ENCODE measurements at places on chromosomes 7 and 10. TPM values are rescaled to one million over a fixed set of nuclear protein-coding genes. Genes with fewer than 3 reads are reported as not detected.

Gene OR2A1
- total RNA-seq, result 0.20 TPM

Gene ASIC3
- total RNA-seq, result 0.10 TPM

Gene ADAP1
- total RNA-seq, result 1.6 TPM

Gene TRIM73
- under 0.01 TPM for total RNA-seq

Gene UTF1
- not detected for total RNA-seq

Gene AGR2
- total RNA-seq, result not detected

Gene VPS37D
- total RNA-seq, result 2.1 TPM

Gene OPN1SW
- total RNA-seq, result not detected

Gene UPK3BL2
- not detected for total RNA-seq

Gene LDB3
- total RNA-seq, result not detected

Gene ZNF425
- total RNA-seq, result 1.3 TPM

Gene TMEM196
- not detected for total RNA-seq

Gene CYTH3
- total RNA-seq, result 20.6 TPM

Gene SPDYE1
- not detected for total RNA-seq

Gene SPDYE16
- not detected for total RNA-seq

Gene AKR1D1
- total RNA-seq, result not detected

Gene ERLIN1
- 42.5 TPM for total RNA-seq

Gene SUPV3L1
- 15.3 TPM for total RNA-seq

Gene GNAT3
- total RNA-seq, result not detected

Gene CPED1
- 28.2 TPM for total RNA-seq

Gene RPP30
- total RNA-seq, result 97.6 TPM

Gene ORAI2
- 22.9 TPM for total RNA-seq

Gene WIPF3
- total RNA-seq, result not detected

Gene CNPY1
- not detected for total RNA-seq

Gene ZPBP
- not detected for total RNA-seq

Gene GATA3
- total RNA-seq, result 2.5 TPM

Gene NKX2-3
- total RNA-seq, result 0.59 TPM

Gene ATAD1
- not detected for total RNA-seq

Gene CPVL
- 3.8 TPM for total RNA-seq

Gene SPDYE8
- total RNA-seq, result not detected

Gene ASZ1
- not detected for total RNA-seq

Gene CDK1
- 275 TPM for total RNA-seq

Gene AKR1C8
- not detected for total RNA-seq

Gene CACNB2
- total RNA-seq, result not detected

Gene PDZD8
- total RNA-seq, result 8.5 TPM

Measured in RPMI7951 (cell line).